Stimulated activated CD4-positive, alpha-beta T cell treated with anti-CD3 and anti-CD28 coated beads, Interleukin-12 subunit alpha, Interleukin-12 subunit beta, amount 100 ng/mL, for 48 hours (primary cell): ENCODE measurements at places on chromosomes 6 and 20.

DNA sequence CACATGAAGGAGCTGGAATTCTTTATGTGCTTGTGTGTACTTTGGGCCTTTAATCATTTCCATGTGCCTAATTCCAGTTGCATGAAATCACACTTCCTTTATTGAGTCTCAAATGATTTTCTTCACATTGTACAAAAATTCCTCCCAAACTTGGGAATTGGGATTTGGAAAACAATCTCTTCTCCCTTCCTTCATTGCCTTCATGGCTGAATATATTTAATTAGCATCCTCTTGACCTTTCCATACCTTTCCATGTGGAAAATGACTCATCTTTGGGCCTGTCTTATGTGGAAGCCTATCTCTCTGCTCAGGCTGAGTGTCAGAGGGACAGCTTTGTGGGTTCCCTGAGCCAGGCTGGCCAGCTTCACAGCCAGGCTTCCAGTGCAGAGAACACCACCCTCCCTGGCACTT, 33.0 kb upstream of the CDH4 start:
- DNase-seq, result no peak

- no peak for DNase-seq
Observed at GRCh38 chr20:53194306-53195290, 222.4 kb downstream of the TSHZ2 start.

GRCh38 chr6:36154286-36154685, 24.0 kb downstream of the MAPK13 start:
- DNase-seq, result no peak

DNA sequence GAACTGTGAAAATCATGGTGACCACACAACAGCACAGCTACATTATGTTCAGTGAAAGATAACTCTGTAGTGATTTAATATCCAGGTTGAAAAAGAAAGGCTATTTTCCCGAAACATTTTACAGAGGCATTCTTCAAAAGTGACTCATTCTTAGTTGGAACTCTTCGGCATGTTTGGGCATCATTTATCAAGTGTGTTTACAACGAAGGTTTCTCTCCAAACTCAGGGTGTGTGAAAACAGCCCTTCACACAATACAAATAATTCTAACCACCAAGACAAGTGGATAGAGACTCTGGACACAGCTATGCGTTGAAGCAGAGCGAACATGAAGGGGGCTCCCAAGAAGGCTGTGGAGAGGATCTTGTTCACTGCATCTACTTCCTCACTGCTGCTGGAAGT, 57.6 kb downstream of the CBLN4 start:
- DNase-seq, result no peak

DNA sequence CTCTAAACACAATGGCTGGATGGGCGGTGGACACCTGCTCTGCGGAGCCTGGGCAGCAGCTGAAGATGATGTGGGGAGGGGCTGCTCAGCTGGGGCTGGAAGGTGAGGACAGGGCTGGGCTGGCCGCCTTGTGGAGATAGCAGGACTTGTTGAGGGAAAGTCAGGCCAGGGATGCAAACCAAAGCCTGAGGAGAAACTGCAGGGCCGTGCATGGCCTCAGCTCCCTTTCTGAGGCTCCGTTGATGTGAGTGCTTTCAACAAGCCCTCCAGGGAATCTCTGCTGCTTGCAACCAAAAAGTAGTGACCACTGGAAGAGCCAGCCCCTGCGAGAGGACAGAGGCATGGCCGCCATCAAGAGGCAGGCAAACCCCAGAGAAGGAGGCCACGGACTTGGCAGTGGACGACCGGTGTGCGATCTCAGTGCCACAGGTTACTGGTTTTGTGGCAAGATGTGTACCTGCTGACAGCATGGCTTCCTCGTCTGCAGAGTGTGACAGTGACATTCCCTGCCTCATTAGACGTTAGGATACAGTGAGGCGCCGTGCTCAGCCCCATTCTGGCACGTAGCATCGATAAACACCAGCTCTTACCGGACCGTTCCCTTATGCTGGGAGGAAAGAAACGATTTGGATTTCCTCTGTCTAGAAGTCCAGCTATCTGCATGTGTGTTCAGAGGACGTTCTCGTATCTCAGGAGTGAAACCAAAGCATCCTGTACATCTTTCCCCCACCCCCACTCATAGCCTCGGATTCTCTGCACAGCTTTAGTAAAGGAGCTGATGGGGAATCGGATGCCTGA, 37.9 kb downstream of the ERMARD start:
- no peak for DNase-seq

DNA sequence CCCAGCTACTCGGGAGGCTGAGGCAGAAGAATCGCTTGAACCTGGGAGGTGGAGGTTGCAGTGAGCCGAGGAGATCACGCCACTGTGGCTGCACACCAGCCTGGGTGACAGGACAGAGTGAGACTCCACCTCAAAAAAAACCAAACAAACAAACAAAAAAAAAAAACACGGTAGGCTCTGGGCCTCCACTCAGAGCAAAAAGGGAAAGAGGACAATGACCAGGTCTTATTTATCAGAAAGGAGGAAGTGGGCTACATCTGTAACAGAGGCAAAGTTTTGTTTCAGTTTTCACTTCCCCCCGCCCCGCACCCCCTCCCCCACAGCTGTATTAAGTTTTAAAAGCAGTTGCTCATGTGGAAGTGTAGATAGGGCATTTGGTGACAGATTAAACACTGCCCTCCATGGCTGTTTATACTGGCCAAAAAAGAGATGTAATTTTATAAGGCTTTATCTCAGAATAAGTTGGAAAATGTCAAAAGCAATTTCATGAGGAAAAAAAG, 114.6 kb downstream of the RCAN2 start:
- no peak for DNase-seq

- no peak for DNase-seq
Observed at GRCh38 chr6:43331891-43332290, 23.3 kb upstream of the CRIP3 start.

DNA sequence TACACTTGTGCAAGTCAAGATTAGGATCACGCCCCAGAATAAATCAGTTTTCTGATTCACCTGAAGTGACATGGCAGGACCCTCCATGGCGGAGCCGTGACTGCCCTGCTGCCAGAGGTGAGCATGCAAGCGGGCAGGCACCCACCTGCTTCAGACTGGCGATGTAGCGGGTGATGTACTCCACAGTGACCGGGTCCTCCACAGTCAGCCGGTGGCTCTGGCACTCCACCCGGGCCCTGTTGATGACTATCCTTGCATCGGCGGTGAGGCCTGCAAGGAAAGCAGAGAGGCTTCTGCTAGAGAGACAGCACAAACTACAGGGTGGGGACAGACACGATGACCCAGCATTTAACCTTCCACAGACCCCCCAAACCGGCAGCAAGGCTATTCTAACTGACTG, 3.6 kb downstream of the PSMA7 start:
- no peak for DNase-seq

- DNase-seq, result peak; percentile 73
Observed at GRCh38 chr6:53725791-53726575, 60.4 kb upstream of the KLHL31 start.

DNA sequence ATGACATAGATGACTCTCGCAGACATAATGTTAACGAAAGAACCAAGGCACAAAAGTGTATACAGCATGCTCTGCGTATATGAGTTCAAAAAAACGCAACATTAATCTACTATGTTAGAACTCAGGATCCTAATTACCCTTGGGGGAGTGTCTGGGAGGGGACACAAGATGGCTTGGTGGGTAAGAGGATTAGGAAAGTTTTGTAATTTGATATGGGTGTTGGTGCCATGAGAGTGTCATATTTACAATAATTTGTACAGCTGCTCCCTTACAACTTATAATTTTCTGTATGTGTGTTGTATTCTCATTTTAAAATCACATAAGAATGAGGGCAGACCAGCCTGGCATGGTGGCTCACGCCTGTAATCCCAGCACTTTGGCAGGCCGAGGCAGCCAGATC, 38.6 kb downstream of the TFEB start:
- DNase-seq, result no peak

GRCh38 chr6:14067656-14068055, 49.9 kb upstream of the CD83 start:
- DNase-seq, result no peak

GRCh38 chr6:52994839-52995088, 320 bp downstream of the GSTA4 start:
- DNase-seq, result no peak

GRCh38 chr6:128135325-128135724, 234.5 kb upstream of the THEMIS start:
- no peak for DNase-seq

- no peak for DNase-seq
Observed at GRCh38 chr6:64477391-64477790, 841.8 kb downstream of the PHF3 start.

DNA sequence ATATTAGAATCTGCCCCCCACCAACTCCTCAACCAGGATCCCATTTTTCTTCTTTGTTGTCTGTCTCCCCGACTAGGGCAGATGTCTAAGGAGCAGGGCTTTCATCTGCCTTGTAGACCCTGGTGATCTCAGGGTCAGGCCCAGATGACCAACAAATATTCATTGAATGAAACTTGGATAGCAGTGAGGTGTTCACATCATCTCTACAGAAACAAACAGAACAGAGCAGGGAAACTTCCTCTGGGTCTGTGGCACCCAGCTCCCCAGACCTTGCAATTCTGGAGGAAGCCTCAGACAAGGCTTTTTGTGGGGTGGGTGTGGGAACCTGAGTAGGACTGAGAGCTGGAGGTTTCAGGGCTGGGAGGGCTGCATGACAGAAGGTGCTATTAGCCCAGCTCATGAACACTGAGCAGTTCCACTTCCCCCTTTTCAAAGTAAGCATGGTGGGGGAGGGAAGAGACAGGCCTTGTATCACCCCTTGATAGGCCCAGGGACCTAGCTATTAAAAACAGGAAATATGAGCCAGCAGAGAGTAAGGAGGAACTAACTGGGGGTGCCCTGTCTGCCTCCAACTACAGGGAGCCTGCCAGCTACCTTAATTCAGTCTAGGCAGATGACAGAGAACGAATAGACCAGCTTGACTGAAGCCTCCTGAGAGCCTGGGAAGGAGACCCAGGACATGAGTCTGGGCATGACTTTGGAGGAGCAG, 37.3 kb upstream of the TOP1 start:
- no peak for DNase-seq

DNA sequence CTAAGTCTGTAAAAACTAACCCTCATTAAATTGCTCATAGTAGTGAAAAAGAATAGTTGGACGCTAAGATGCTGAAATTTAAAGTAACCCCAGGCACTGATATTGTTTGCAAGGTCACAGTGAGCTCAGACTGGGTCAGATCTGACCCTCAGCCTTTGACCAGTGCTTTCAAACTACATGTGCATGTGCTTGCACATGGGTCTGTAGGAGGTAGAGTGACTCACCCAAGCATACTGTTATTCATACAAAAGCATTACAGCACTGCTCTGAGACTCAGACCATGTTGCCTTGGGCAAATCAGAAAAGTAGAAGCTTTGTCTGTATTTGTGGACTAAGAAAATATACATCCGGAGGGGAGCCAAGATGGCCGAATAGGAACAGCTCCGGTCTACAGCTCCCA, 326.4 kb upstream of the MARCKS start:
- DNase-seq, result no peak

DNA sequence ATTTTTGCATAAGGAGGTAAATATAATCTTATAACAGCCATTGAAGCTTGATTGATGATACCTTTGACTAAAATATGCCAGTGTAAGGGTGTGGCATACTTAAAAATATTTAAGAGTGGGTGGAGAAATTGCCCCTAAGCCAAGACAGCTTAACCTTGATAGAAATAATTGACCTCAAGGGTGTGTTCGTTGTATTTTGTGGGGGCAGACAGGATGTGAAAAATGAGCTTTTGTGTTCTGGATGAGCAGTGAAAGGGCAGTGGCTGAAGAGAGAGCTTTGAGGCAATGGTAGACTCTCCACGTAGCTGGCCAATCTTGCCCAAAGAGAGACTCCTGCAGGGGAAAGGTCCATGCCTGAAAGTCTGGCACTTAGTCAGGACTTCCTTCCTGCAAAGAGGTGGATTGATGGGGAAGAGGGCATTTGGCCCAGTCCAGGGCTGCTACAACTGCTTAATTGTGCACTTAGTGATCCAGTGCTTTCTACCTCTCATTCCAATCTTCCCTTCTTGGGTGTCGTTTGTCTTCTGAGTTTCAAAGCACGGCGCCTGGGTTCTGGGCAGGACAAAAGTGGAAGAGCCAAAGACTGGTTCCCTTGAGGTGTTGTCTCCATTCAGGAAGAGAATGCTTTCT, 15.6 kb upstream of the CD109 start:
- no peak for DNase-seq

DNA sequence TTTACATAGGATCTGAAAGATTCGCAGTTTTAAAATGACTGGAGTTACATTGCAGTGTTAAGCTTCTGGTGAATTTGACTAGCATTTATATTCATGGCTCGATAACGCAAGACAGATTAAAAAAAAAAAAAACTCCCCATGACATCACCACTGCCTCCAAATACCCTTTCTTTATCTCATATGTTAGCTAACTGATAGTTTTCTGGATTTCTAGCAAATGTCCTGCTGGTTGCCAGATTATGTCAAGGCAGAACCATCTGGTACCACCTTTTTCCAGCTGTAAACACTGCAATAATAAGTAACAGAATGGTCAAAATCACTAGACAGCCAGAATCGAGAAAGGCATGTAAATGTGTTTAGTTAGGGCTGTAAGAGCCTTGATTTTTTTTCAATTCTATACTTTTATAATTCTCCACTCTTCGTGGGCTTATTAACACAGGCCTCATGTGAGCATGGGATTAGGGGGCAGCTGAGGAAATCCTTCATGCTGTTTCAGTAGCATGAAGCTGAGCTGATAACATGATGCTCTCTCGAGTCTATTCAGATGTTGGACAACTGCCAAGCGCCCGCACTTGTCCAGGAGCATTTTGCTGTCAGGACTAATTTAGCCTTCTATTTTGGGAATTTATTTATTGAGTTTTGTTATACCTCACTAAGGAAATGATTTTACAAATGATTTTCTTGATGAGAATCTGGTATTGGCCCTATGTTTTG, 166.0 kb upstream of the SCGN start:
- DNase-seq, result no peak

DNA sequence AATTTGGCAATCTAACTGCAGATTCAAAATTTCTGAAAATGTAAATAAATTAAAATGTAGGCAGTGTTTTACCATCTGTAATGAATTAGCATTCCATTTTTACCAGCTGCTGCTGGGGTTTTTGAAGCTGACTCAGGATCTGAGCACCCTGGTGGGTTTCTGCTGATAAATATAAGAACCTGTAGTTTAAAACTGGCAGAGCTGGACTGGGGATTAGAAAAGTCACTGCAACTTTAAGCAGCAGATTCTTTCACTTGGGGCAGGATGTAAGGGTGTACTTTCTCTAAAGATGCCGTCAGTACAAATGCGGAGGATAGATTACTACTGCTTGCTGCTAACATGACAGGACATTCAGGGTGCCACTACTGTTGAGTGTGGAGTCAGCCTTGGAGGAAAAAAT, 341.8 kb downstream of the CDKAL1 start:
- no peak for DNase-seq

- no peak for DNase-seq
Observed at GRCh38 chr6:52790861-52791260, 12.8 kb downstream of the GSTA1 start.

- peak; percentile 36 for DNase-seq
Observed at GRCh38 chr20:52494244-52494643, 302.7 kb upstream of the ZFP64 start.
